ENCODE measurements at places on chromosomes 5 and 9. TPM values are rescaled to one million over a fixed set of nuclear protein-coding genes. Genes with fewer than 3 reads are reported as not detected.

The SETX gene
- total RNA-seq = 64.0 TPM

The TPRN gene
- 12.3 TPM for total RNA-seq

The SLC34A1 gene
- total RNA-seq = not detected

DNA sequence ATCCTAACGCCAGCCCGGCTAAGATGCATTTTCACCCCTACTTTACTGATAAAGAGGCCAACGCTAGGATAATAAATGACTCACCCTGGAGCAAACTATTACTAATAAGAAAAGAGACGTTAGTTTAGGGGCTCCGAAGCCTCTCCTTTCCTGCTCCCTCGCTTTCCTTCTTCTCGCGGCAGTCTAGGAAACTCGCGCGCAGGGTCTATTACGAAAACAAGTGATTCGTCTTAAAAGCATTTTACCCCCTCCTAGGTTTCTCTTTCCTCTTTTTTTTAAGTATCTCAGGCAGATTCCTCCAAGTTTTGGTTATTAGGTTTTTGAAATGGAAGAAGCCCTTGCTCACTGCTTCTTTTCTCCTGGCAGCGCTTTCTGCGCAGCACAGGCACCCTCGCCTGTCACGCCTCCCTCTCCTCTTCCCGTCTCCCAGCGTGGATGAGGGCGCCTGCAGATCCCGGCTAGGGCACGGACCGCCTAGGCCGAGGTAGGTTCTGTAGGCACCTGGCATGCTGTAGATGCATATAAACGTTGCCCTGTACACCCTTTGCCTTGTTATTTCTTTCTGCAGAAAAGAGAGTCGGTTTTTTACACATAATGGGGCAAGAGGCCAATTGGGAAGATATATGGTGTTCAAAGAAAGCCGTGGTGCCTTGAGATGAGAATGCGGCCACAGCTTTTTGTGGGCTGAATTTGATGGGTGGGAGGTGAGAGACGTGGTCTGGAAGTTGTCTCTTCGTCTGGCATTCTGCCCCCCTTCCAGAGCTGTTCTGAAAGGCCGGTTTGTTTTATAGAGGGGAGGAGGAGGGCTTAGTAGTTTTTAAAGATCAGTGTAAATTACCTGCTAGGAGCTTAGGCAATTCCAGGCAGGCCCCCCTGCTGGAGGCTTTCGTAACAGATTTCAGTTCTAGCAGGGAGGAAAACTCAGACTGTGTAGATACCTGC, 983 bp downstream of the GCNT1 start:
- no peak for DNase-seq

DNA sequence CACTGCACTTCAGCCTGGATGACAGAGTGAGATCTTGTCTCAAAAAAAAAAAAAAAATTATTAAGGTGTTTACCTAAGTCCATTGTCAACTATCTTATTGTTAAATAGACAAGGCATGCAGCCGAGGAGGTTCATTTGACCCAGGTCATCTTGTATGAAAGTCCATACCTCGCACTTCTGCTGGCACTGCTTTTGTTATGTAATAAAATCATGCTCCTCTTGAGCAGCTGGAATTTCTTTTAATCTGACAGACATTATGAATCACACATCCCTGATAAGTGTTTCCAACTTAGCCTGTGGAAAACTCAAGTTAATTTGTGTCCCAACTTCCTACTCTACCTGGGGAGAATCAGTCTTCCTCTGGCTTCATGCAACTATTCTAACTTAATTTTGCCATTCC, 315.6 kb upstream of the KLF4 start:
- DNase-seq = no peak

The SLC6A19 gene
- total RNA-seq = not detected

- no peak for DNase-seq
Observed at GRCh38 chr5:53560028-53560427, 411 bp upstream of the NDUFS4 start.

- no peak for DNase-seq
Observed at GRCh38 chr9:81092057-81092456, 597.3 kb downstream of the TLE1 start.

Measured in tibial nerve (tissue), 4 donors.